HS-27A (cell line): ENCODE measurements at places on chromosomes 12 and 14.

DNA sequence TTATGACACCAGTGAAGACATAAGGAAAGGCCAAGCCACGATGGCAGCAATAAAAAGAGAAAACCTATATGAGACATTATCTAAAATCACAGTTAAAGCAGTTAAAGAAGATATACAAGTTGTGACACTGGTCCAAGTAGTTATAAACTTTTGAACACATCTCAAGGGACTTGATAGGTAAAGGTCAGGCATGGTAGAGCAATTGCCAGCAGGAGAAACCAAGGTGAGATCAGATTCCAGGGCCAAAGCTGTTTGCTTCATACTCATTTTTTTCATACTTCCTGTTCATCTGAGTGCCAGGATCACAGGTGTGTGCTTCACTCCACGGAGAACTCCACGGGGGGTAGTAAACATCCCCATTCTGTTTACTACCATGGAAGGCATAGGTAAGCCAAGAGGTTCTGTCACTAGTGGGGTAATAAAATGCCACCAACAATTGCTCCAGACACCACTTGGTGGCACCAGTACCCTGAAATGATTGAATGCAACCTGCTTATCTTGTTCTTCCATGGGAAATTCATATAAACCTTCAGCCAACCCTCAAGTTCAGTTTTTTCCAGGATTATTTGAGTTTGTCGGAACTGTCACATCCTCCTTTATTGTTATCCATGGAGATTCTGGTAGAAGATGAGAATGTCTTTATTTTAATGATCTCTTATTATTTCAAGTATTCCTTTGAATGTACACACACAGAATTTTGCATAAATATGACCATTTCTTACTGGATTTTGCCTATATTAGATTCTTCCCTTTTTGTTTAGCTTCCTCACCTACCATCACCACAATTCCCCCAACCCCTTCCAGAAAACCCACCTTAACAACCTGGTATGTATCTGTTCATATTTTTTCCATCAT is 59.2 kb upstream of the TSPAN8 start:
- no peak for DNase-seq

DNA sequence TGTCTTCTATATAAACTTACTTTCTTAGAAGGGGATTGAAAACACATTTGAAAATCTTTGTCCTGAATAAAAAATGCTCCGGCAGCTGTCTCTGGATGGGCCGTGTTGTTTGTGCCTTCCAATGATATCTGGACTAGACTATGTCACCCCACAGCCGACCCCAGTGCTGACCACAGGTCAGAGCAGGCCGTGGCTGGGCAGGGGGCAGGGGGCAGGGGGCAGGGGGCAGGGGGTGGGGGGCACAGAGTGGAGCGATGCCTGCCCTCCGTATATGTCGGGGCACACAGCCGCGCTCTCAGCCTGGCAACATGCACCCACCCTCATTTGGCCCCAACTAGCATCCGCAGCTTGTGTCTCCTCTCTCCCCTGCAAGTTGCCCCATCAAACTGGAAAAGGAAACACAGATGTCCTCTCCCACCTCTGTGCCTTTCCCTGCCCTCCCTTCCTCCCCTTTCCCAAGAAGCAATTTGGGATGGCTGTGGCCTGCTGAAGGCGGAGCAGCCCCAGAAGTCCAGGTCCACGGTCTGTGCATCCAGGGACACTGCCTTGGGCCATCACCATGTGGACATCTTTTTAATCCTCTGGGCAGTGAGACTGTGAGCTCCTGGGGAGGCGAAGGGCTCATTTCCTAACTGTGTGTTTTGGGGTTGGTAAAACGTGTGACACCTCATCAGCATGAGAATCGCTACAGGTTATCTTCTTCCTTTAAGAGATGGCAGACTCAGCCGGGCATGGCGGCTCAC is 295.7 kb upstream of the RTL1 start:
- no peak for DNase-seq

GRCh38 chr14:31235462-31235861 is 27.9 kb upstream of the HECTD1 start:
- no peak for DNase-seq

- no peak for DNase-seq
These were observed 11.1 kb downstream of the ACTR6 start for GRCh38 chr12:100211698-100212097.

- no peak for DNase-seq
These were observed 635.4 kb downstream of the VRK1 start for GRCh38 chr14:97432586-97432985.

DNA sequence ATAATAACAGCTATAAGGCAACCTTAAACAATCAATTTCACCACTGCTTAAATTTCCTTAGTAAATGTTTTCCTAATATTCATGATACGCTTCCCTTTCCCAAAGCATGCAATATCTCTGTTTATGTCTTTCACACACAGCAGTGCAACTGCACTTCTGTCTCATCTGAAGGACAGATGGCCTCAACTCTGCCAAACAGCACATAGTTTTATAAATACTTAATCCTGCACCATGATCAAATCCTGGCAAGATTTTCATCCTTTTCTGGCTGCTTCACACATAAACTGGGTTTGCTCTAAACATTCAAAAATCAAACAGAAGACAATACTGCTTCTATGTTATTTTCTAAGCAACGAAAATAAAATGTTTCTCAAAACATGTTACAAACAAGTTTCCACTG is 266.3 kb downstream of the ITPR2 start:
- DNase-seq, result no peak

- DNase-seq, result no peak
These were observed 155.9 kb upstream of the RBM19 start for GRCh38 chr12:114122016-114122415.

DNA sequence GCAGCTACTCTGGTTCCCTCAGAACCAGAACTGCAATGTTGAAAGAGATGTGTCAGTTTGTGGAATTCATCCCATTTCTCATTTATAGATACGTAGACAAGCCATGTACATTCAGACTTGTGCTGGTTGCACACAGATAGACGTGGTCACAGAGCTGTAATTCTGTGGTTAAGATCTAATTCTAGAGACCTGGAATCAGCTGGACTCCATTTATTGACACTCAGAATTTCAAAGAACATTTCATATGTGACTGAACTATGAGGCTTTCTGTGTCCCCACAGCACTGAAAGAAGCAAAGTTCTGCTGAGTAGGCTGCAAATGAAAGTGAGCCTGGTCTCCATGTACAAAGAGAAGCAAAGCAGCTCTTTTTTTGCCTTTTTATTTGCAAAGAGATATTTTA is 220.2 kb upstream of the NAV3 start:
- no peak for DNase-seq

- no peak for DNase-seq
These were observed 5.5 kb upstream of the SLC15A5 start for GRCh38 chr12:16282978-16283377.

GRCh38 chr14:76782115-76782884 is 21.0 kb downstream of the VASH1 start:
- no peak for DNase-seq

DNA sequence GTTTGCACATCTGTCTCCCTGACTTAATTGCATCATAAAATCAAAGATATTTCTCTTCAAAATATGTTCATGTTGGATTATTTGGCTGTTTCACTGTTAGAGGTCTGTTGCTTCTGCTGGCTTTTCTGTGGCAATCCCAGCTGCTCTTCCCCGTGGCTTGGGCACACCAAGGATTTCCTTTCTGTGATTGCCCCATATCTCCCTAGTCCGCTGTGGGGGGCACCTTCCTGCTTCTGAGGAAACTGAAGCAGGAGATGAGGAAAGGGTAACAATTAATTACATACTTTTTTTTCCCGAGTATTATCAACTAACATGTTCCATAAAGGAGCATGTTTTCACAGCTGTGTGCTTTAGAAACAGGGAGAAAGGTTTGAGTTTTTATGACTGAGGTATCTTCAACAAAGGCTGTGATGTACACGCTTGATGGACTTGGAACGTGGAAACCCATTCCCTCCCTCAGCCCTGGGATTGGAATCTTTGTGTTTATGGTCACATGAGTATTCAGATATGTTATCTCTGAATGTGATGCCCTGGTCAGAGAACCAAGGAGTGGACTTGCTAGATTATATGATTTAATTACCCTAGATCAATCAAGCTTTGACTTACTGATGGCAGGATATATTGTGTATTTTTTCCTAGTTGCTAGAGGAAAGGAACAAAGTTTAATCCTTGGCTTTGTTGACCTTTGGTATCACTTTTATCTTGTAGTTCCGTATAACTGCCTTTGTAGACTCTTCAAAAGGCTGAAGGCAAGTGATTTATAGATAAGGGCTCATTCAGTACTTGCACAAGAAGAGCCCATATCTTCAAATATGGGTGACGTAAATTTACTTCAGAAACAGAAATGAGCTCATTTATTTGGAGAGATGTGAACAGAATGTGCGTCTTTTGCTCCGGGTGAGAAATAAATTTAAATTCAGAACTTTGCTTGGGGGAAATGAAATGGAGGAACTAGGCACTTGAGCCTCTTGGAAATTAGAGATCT is 46.7 kb downstream of the BORCS5 start:
- no peak for DNase-seq

GRCh38 chr12:55702861-55703260 is 4.8 kb downstream of the ITGA7 start:
- DNase-seq, result no peak

GRCh38 chr14:54686219-54686870 is 119.4 kb downstream of the SAMD4A start:
- DNase-seq, result peak; percentile 66

GRCh38 chr12:75825686-75826085 is 205.9 kb downstream of the PHLDA1 start:
- peak; percentile 88 for DNase-seq

- no peak for DNase-seq
These were observed 50.9 kb downstream of the FBXO33 start for GRCh38 chr14:39381366-39381765.

GRCh38 chr12:22306311-22306710 is 28.2 kb downstream of the ST8SIA1 start:
- no peak for DNase-seq

- no peak for DNase-seq
These were observed 37.6 kb downstream of the ATG14 start for GRCh38 chr14:55373784-55374705.

GRCh38 chr12:10128687-10129086 is 1.3 kb downstream of the CLEC7A start:
- DNase-seq, result no peak

- DNase-seq, result no peak
These were observed 61.4 kb upstream of the ATXN7L3B start for GRCh38 chr12:74476234-74476633.

- no peak for DNase-seq
These were observed 248.6 kb upstream of the SOX5 start for GRCh38 chr12:24198070-24198469.

GRCh38 chr12:90086281-90086680 is 377.6 kb upstream of the ATP2B1 start:
- no peak for DNase-seq

DNA sequence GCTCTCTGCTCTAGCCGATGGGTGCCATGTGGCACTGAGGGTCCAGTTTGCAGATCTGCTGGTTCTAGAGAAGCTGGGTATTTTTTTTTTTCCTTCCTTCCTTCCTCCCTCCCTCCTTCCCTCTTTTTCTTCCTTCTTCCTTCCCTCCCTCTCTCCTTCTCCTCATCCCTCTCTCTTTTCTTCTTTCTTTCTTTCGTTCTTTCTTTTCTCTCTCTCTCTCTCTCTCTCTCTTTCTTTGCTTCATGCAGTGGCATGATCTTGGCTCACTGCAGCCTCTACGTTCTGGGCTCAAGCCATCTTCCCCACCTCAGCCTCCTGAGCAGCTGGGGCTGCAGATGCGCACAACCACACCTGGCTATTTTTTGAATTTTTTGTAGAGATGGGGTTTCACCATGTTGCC is 2.7 kb upstream of the BCL7A start:
- DNase-seq, result no peak

- no peak for DNase-seq
These were observed 82.9 kb downstream of the ACACB start for GRCh38 chr12:109199324-109199723.

- DNase-seq, result no peak
These were observed 142.6 kb upstream of the NCOR2 start for GRCh38 chr12:124709722-124710687.

GRCh38 chr12:53224061-53224896 is 7.7 kb downstream of the RARG start:
- DNase-seq, result no peak

DNA sequence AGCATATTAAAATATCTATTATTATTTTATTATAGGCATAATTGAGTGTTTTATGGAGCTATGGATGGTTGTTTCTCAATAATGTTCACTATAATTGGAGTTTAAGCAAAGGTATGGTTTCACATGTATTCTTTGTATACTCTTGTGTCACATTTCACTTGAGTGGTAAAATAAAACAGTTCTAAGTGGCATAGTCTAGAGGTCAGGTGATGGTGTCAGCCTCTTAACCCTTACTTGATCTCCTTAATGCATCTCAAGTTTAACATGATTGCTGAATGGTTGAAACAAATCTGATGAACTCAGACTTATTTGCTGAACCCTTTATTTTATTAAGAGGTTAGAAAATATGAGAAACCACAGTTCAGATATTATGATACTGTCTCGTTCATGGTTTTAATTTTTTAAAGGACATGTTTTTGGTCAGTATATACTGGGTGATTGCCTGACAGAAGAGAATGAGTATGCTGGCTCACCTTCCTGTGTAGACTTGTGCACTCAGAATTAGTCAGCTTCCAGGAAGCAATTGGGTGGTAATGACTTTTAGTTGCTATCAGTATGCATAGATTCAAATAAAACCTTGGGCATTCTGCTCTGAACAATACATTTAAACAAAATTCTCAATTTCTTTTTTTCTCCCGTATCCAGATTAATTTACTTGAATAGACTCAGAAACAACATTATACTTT is 464.6 kb downstream of the PCNX1 start:
- no peak for DNase-seq

GRCh38 chr12:113647048-113647447 is 175.4 kb upstream of the LHX5 start:
- DNase-seq, result no peak

- no peak for DNase-seq
These were observed 95.5 kb upstream of the USP44 start for GRCh38 chr12:95646781-95647190.

DNA sequence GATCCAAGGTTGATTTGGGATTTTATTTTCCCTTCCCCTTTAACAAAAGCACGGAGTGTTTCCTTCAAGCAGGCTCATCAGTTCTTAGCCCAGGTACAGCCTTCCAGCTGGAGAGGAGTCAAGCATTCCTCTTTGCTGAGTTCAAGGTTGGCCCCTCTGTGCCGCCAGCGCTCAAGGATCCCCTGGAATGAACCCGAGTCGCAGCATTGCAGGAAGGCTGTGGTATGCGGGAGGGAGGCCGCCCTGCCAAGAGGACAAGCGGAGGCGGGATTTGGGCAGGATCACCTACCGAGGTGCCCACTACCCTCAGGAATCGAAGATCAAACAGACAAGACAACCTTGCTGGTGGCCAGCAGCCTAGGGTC is 53.9 kb upstream of the NCOR2 start:
- no peak for DNase-seq

DNA sequence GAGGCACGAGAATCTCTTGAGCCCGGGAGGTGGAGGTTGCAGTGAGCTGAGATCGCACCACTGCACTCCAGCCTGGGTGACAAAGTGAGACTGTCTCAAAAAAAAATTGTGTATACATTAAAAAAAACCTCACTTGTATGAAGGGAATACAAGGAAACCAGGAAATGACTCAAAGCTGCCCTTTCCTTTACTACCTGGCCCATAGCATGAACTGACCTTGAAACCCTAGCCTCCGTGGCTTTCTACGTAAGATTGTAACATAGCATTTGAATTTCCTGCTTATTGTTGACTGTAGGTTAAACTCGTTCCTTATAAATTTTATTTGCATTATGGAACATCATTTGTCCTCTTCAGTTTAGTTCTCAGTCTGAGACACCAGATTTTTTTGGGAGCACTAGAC is 9.1 kb upstream of the DDX47 start:
- DNase-seq, result no peak
